ENCODE measurements at places on chromosomes 1 and 21.
A peak's percentile ranks its signal among the peaks of the same experiment; 100 is the strongest.

DNA sequence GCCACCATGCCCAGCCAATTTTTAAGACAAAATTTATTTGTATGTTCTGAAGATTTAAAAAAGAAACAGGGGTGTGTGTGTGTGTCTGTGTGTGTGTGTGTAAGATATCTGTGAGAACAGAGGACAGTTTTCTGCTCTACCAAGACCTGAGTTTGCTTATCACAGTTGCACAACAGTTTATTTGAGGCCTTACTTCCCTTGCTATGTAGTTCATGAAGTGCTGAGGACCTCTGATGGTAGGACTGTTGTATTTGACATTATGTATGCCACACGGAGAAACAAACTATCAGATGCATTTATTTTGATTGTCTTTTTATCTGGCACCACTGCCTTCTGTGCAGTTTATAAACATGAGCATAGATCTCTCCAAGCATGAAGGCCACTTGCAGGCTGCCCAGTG is 355.2 kb downstream of the PBX1 start:
- DNase-seq: no peak

- no peak for DNase-seq
Measured at GRCh38 chr21:26560612-26561011, 12.5 kb downstream of the CYYR1 start.

- peak; percentile 72 for DNase-seq
Measured at GRCh38 chr1:160795951-160796383, at the start of gene LY9. Gene LY9, plus strand, starts transcription at chr1:160796174. Its CDS starts 14 bp downstream, at chr1:160796188.

GRCh38 chr1:30412241-30413110 is 310.9 kb downstream of the MATN1 start:
- DNase-seq: no peak

DNA sequence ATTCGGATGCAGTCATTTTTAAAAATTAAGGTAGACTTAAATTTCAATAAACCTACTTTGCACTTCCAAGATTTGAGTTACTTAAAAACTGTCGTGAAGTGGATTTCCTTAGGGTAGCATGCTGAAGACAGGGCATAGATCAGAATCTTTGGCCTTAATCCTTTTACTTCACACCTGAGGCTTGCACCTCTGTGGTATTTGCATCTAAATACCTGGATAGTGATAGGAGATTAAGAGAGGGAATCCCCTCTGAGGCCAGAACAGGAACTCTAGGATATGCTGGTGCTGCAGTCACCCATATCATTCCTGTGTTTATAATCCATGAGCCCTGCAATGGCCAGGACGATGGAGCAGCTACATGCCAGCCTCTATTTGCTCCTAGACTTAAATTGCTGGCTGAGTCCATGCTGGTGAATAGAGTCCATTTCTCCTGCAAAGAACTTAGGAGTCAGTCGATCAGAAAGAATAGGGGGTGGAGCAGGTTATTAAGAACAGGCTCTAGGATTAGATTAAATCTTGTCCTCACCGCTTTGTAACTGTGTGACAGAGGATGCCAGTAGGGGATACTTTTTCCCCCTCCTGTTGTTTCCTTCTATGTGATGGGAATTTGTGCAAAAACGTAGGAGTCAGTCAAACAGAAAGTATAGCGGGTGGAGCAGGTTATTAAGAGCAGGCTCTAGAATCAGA is 333.6 kb downstream of the DUSP10 start:
- DNase-seq: no peak

DNA sequence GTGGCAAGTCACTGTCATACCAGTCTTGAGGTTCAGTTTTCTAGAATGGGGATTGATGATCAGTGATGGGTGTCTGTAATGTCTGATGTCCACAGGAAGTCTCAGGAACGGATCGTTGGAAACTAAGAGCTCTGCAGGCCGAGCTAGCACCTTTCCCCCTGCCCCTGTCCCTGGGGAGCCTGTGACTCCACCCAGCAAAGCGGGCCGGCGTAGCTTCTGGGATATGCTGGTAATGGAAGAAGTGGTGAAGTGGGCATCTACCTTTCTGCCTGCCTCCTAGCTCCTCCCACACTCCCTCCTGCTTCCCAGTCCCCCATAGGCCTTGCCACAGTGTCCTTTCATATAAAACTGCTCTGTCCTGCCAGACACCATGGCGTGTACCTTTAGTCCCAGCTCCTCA is 13.4 kb downstream of the HYI start:
- no peak for DNase-seq

DNA sequence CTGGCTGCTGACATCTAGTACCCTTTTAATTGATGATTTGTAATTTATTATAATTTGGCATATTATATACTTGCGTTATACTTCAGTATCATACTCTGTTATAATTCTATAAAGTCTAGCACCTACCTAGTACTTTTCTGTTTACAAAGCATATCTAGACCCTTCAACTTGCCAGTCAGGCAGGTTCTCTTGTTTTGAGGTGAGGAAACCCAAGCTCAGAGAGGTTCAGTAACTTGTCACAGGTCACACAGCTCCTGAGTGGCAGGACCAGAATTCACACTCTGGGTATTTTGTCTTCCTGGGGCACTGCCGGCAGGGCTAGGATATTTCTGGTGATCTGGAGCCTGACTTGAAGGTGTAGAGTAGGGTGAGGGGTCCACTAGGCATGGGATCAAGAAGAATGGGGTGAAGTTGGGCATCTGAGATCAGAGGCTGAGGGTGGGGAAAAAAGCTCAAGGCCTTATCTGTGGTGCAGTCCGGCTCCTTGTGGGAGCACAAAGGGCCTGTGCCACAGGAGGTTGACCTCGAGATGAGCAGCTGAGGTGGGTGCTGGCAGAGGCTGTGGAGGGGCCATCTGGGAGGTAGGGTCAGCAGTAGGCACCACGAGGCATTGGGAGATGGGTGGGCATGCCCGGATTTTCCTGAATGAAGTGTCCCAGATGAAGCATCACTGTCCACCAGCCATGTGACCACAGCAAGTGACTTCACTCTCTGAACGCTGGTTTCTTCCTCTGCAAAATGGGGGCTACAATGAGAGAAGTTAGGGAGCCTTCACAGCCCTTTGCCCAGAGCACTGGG is 102.6 kb downstream of the EPHB2 start:
- DNase-seq: no peak

DNA sequence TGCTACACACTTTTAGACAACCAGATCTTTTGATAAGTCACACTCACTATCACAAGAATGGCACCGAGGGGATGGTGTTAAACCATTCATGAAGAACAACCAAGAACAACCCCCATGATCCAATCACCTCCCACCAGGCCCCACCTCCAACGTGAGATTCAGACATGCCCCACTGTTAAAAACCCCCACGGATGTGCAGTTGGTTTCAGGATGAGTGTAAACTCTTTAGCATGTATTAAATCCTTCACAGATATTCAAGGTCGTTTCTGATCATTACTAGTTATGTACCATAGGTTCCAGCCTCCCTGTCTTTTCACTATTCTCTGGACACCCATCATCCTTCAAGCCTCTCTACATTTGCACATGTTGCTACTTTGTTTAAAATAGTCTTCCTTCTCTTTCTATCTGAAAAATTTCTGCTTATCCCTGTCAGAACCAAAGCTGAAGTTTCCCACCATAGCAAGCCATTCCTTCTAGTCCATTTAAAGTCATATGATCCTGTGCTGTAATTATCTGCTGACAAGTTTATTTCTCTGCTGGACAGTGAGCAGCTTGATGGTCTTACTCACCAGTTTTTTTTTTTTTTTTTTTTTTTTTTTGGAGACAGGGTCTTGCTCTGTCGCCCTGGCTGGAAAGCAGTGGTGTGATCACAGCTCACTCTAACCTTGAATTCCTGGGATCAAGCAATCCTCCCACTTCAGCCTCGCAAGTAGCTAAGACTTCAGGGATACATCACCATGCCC is 36.8 kb downstream of the MAP10 start:
- no peak for DNase-seq

DNA sequence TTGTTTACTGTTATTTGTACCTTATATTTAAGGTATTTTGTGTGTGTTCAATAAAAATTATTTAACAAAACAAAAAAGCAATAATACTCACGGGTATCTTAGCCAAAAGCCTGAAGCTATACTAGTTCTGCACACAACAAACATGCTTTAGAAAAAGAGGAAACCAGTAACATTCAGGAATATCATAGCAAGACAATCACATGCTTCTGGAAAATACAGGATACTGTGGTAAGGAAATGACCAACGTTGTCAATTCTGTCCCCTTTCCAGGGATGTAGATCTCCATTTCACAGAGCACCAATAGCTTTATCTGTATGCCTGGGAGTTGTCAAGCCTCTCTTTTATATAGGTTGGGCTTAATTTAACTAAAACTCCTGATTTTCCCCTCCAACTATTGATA is 288.4 kb downstream of the SMYD3 start:
- no peak for DNase-seq

DNA sequence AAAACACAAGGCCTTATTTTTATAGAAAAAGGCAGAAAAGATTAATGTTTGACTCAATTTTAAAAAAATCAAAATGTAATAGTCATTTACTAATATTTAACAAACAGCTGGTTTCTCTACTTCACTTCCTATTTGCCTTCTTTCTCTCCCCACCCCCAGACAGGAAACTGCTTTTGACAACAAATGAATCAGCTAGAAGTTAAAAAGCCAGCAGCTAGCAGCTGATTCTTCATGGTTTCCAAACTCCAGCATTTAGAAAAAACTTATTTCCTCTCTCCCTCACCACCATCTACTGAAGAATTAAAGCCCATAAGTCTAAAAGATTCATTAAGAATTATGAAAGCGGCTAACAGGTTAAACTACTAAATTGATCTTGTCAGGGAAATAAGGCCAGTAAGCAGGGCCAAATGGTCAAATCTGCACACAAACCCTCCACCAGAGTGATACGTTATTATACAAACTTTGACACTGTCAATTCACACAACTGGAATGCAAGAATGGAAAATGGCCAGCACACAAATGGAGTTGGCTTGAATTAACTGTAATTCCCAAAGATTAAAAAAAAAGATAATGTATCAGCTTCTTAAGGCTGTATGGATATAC is 4.0 kb downstream of the WDR26 start:
- peak; percentile 5 for DNase-seq

DNA sequence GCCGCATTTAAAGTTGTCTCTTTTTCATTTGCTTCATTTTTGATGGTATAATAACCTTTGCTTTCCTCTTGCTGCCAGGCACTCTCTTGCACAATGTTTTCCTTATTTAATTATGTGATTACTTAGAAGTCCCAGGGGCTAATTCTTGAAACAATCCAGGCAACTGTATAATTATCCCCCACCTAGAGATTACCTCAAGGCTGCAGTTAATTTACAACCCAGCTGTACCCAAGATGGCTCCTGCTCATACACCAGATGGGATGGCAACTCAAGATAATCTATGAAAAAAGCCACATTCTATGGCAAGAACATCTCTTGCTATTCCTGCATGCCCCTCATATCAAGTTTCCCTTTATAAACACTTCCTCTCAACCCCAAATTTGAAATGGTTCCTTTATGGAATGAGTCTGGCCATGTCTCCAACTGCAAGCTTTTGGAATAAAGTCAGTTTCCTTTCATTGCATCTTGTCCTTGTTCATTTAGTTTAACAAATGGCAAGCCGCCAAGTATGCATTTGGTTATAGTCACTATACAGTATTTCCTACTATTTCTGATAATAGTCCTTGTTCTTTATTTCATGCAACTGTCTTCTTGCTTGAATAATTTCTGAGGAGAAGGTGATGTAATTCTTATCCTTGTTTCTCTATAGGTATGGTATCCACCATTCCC is 1042.6 kb downstream of the PLA2G4A start:
- no peak for DNase-seq

GRCh38 chr1:202708456-202709275 is 1.6 kb downstream of the SYT2 start:
- no peak for DNase-seq

- no peak for DNase-seq
Measured at GRCh38 chr1:196121181-196121580, 487.1 kb downstream of the KCNT2 start.

DNA sequence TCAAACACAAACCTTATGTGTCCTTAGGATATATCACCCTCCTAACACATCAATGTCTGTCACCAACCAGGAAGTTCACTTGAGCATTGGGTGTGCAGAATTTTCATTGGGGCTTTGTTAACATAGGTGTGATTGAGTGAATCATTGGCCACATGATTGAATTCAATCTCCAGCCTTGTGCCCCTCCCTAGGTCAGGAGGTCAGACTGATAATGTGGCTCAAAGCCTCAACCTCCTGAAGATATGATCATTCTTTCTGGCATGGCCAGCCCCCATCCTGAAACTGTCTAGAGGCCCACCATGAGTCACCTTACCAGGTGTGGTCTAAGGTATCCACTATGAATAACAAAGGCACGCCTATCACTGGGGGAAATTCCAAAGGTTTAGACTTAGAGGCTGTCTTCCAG is 90.1 kb downstream of the PKN2 start:
- DNase-seq: no peak

GRCh38 chr1:196063294-196063693 is 544.9 kb downstream of the KCNT2 start:
- no peak for DNase-seq
